ENCODE measurements at places on chromosomes 6 and 20.

DNA sequence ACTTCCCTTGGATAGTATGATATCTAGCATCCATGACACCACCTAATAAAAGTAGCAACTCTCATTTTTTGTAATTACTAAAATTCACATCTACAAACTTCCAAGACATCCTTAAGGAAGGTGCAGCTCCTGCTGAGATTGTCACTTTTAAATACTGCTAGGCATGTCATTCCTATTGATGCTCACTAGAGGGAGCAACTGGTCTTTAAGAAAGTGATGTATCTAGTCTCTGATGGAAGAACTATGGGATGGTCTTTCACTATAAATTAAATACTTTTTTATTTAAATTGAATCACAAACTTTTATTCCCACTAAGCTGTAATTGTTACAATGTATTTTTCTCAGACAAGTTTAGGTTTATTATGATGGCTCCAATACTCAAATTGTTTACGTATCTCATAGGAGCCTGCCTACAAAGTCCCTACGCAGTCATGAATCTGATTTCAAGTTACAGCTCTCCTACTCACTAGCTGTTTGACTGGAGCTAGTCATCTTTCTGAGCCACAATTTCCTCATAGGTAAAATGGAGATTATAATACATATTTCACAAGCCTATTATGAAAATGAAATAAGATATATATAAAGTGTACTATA is 8.1 kb upstream of the TSPYL1 start:
- DNase-seq = peak; percentile 26

DNA sequence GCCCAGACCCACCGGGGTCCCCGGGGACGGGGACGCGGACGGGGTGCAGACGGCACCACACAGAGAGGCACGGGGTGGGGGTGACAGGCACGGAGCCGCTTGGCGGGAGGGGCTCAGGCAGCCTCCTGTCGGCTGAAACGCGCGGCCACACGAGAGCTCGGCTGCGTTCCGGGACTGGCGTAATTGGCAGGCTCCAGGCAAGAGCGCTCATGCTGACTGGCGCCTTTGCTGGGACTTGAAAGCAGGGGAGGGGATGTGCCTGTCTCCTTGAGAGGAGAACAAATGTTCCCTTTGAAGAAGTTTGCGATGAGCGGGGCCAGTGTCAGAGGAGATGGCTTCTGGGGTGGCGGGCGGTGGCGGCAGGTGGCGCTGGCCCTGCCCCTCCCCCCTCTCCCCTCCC is 25.8 kb downstream of the BHLHE23 start:
- DNase-seq = no peak

- DNase-seq = no peak
These were observed 144.3 kb downstream of the DOK5 start for GRCh38 chr20:54619682-54620081.

- DNase-seq = no peak
These were observed 28.8 kb upstream of the RIPPLY2 start for GRCh38 chr6:83824388-83824801.

- no peak for DNase-seq
These were observed 285.6 kb downstream of the PRKN start for GRCh38 chr6:162441991-162442390.

- DNase-seq = no peak
These were observed 892 bp upstream of the DXO start for GRCh38 chr6:31972709-31973350.

GRCh38 chr20:24136659-24137246 is 148.2 kb upstream of the GGTLC1 start:
- no peak for DNase-seq

DNA sequence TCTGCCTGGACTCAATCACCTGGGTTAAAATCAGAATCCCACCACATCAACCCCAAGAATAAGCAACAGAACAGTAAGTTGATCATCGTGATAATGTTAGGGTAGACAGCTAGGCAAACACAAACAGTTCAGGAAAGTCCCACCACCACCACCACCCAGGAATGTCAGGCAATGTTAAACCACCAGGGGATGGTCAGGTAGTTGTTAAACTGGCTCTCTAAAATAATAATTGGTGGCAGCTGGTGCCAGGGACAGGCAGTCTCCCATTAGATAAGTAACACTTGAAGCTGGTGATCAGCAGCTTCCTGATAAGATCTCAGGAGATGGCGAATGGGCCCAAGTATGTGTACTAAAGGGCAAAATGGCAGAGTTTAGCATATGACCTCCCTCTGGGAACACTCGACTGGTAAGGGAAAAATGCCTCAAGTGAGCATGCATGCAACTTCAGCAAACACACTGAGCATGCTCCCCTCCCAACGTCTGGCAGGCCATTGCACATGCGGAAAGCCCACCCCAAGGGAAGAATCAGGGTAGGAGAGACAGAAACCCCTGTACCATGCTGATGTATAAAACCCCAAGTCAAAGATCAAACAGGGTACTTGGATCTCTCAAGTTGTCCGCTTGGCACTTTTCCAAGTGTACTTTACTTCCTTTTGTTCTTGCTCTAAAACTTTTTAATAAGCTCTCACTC is 66.6 kb downstream of the IPCEF1 start:
- no peak for DNase-seq

DNA sequence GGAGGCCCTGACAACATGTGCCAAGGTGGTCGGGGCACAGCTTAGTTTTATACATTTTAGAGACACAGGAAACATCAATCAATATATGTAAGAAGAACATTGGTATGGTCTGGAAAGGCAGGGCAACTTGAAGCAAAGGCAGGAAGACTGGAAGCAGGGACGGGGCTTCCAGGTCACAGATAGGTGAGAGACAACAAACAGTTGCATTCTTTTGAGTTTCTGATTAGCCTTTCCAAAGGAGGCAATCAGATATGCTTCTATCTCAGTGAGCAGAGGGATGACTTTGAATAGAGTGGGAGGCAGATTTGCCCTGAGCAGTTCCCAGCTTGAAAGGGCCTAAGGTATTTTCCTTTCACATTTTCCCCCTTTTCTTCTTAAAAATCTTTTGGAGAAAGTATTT is 311.0 kb upstream of the RGS17 start:
- no peak for DNase-seq

DNA sequence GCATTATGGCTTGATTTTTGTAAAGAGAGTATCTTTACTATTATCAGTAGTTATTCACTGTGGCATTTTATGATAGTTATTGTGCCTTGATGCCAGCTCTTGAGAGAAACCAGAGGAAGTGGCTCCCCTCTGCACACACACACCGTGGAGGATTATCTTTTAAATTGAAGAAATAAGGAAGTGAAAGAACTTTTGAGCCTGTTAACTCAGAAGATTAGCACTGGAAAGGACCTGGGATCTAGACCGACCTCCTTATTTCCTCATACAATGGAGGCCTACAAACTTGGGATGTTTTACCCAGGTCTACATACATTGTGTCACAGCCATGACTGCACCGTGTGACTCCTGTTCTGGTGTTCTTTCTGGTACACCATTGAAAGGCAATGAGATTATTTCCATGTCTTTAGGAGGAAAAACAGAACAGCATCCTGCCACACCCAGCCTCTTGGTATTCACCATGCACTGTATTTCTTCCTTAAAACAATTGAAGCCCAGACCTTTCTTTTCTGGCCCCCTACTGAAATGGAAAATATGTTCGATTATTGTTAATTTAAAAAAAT is 40.6 kb downstream of the HECA start:
- DNase-seq = peak; percentile 14

GRCh38 chr20:4788314-4788713 is 66.6 kb downstream of the PRND start:
- no peak for DNase-seq

GRCh38 chr20:37330316-37330715 is 15.6 kb upstream of the SRC start:
- no peak for DNase-seq

DNA sequence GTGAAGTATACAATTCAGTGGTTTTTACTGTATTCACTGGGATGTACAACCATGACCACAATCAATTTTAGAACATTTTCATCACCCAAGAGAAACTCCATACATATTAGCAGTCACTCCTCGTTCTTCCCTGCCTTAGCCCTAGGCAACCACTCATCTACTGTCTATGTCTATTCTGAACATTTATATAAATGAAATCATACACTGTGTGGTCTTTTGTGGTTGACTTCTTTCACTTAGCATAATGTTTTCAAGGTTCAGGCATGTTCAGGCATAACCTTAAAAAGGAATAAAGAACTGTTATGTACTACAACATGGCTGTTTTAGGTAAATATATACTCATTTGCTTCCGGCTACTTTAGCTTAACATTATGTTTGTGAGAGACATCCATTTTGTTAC is 37.3 kb downstream of the BLTP3A start:
- DNase-seq = no peak

DNA sequence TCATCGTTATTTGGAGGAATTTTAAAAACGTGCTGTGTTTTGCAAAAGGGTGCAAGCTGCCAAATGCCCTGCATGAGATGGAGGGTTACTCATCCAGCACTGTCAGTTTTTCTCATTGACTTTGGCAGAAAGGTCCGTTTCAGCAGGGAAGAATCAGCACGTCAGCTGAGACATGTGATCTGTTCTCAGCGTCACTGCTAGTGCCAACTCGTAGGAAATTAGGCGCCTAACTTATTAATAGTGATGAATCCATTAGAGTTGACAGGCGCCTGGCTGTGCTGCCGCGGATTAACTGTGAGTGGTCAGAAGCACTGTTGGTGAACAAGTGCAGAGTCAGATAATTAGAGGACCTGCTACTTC is 175.5 kb upstream of the FOXQ1 start:
- no peak for DNase-seq

GRCh38 chr6:15365273-15365687 is 119.4 kb downstream of the JARID2 start:
- DNase-seq = peak; percentile 68

GRCh38 chr6:170030284-170030815 is 260.5 kb downstream of the DLL1 start:
- no peak for DNase-seq

GRCh38 chr6:101883505-101883904 is 490.0 kb downstream of the GRIK2 start:
- no peak for DNase-seq

DNA sequence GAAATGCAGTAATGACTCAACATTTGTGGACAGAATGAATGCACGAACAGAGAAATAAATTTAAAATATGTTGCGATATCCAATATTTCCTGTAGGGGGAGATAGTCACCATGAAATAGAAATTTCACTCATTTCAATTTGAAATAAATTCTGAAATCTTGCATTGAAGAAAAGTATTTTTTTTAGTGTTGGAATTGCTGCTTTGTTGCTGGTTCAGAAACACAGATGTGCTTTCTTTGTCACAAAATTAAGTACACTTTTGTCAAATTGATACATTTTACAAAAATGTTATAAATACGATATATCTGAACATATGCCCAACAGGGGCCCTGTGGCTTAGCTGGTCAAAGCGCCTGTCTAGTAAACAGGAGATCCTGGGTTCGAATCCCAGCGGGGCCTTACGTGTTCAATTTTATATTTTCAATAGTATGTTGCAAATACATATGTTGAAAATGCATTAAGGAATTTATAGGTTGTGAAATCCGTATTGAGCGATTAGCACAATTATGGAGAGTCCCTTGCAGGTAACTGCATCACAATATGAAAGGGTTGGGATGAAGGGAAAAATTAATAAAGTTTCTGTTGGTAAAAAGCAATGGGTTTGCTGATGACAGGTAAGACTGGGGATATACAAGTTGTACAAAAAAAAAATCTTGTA is 85.4 kb upstream of the PRSS16 start:
- peak; percentile 38 for DNase-seq

DNA sequence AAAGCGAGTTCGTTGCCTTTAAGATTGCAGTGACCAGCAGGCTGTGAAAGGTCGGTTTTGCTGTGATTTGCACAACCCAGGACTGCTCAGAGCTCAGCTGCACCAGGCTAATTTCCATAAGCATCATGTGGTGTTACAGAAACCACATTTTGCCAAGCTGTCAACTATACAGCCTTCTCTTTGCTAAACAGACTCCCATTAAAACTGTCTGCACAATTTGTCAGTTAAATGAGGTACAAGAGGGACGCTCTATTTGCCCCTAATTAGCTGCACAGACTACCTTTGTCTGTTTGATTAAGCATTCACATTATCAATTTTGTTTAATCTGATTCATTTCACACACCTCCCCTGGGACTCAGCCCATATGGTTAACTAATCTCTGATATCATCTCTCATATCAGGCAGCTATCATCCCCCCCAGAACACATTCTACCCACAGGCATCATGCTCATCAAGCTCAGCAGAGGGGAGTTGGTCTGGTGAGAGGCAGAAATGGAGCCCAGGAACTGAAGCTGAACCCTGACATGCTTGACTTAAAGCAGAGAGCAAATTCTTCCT is 62.1 kb downstream of the OLIG3 start:
- no peak for DNase-seq

DNA sequence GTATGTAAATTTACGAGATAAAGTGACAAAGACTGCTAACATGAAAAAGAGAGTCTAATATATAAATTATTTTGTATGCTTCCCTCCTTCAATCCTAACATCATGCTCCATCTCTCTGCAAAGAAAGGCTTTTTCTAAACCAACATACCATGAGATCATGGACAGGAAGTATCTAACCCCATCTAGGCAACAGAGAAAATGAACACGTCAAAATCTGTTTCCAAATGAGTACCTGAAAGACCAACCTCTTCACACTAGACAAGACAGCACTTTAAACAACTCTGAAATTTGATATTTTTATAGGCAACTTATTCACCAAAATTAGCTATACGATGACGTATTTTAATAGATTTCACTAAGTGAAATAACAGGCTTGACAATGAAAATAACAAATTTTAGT is 54.6 kb downstream of the MAN1A1 start:
- DNase-seq = no peak

GRCh38 chr6:33061987-33062386 is 11.5 kb downstream of the HLA-DPA1 start:
- no peak for DNase-seq

- no peak for DNase-seq
These were observed 542.1 kb upstream of the AGPAT4 start for GRCh38 chr6:161815965-161816364.

- DNase-seq = no peak
These were observed 40.2 kb upstream of the LRFN2 start for GRCh38 chr6:40627316-40627715.

DNA sequence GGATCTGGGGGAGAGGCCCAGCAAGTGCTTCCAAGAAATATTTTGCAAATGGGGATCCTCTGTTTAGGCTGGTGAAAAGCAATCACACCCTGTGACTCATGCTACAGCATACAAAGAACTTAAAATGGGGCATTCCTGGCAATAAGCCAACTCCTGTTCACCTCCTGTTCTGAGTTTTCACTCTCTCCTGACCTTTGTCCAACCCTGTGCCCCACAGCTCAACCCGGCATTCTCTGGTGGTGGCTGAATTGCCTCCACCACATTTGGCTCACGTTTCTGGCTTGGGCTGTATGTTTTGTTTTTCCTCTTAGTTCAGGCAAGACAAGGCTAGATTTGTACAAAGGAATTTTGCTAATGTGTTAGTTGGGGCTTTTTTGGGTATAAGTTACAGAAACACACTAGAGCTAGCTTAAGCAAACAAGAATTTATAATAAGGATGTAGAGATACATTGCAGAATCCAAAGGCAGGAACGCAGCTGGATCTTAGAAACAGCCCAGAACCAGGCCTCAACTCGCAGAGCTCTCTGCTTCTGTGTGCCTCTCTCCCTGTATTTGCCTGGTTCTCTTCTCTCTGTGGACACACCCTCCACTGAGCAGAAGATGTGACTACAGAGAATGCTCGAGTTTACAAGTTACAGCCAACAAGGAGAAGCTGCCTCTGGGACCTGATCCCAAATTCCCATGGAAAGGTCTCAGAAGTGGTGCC is 9.4 kb downstream of the ABCC10 start:
- no peak for DNase-seq

- DNase-seq = no peak
These were observed 262.4 kb upstream of the AGPAT4 start for GRCh38 chr6:161536224-161536630.

GRCh38 chr6:108260126-108260808 is 573 bp downstream of the SNX3 start:
- no peak for DNase-seq

Data from GF-D8 (cell line).